Activated CD4-positive, alpha-beta T cell treated with anti-CD3 and anti-CD28 coated beads for 4 hours (primary cell): ENCODE measurements at places on chromosomes 6 and 20.

DNA sequence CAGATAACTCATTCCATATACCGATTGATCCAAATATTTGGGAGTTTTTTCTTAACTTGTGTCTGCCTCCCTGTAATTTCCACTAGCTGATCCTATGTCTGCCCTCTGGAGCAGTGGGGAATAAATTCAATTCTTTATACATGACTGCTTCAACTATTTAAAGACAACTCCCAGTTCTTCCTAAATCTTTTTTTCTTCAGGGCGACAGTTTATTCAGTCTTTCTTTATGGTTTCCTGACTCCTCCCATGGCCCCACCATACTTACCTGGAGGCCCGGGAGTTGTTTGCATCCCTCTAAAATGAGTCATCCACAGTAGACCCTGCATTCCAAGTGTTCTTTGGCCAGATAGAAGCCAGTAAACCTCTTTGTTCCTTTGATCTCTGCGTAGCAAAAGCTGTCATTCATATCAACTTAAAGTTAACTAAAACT, 73.6 kb downstream of the LCA5 start:
- no peak for DNase-seq

DNA sequence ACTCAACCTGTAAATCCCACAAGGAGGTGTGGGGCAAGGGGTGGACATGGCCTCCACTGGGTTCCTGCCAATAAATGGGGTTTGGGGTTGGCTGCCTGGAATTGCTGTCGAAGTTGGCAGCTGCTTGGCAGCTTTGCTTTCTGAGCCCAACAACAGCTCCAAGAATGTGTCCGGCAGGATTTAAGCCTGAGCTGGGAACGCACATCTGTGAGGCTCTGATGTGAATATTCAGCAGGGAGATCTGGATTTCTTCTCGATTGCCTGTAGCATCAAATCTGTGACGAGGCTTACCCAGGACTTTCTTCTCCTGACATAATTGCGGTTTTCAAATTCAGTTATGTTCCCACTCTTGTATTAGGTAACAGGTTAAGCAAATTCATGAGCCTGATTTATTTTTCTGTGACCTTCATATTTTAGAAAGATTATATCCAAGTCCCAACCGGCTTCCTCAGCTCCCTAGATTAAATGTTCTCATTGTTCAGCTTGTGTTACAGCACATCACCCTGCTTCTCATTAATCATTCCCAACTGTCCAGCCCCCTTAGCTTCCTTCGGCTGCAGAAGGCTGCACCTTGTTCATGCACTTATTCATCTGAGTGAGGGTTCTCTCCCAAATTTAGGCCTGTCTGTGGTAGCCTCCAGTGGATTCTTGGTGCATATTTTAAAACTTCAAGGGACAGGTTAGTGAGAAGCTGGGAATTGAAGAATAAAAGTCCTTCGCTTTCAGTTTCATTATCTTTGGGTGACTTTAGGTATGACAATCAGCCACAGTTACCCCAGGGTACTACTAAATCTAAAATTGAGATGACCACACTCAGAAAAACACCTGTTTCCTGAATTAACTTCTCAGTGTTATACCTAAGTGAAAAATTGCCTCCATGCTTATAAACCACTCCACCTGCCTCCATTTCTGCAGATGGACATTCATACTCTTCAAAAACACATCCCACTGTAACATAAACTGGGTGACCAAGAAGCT, 310.0 kb downstream of the ESR1 start:
- no peak for DNase-seq

DNA sequence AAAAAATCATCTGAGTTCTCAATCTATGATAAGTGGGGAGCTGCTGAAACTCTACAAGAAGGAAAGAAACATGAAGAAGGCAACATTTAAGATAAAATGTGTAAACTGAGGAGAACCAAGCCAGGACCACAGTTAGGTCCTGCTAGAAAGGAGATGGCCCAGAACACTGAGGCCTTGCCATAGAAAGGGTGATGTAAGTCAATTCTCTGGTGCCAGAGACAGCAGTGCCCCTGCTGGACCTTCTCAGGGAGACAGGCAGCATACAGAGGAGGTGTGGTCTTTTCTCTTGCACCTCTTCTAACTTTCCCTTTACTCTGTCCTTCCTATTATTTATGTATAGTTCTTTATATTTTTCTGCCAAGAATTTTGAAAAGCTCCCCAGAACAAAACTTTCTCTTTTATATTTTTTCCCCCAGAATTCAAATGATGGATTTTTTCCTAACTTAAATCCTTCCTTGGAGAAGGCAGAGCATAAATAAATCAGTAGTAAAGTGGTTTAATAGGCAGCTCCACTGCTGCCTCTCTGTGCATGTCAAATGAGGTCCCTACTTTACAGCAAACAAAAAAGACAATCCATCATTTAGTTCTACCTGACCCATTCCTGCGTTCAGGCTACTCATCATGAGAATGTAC, 9.0 kb downstream of the UQCC2 start:
- DNase-seq: no peak

- DNase-seq: no peak
These were observed 248.0 kb downstream of the PHF3 start for GRCh38 chr6:63883597-63883996.

DNA sequence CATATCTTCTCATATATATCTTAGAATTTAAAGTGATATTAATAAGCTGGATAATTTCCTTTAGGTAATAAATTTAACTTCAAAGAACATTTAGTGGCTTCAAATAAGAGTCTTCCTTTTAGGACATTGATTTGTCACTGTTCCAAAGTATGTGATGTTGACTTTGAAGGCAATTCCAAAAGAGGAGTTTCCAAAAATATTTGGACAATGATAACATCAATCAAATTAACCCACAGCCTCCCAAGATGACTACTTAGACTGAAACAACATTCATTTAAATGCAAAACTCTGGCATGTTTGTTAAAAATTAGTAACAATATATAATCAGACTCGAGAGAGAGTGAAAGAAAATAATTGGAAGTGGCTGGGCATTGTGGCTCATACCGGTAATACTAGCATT, 211.1 kb downstream of the OGFRL1 start:
- DNase-seq: no peak

DNA sequence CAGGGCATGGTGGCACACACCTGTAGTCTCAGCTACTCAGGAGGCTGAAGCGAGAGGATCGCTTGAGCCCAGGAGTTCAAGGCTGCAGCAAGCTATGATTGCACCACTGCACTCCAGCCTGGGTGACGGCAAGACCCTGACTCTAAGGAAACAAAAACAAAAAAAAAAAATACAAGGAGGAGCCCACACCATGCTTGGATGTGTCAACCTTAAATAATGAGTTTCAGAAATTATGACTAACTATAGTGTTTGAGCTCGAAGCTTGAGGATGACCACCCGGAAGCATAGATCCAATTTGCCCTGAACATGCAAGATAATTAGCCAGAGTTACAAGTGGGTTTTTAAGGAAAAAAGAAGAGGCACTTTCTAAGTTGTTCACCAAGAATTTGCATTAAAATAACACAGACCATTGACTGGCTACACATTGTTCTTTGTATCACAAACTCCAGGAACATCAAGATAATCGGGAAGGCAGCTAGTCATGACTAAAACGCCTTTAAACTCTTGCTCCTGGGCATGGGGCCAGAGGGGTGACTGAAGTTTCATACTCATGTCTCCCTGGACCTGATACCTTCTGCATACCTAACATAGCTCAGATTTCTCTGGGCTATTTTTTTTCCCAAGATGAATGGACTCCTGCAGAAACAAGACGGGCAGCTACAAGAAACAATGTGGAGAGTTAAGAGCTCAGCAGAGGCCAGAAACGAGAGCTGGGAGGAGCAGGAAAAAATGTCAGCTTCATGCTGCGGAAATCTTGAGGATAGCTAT, 289.6 kb downstream of the PREX1 start:
- DNase-seq: no peak

- DNase-seq: no peak
These were observed 6.5 kb upstream of the CAPN11 start for GRCh38 chr6:44152109-44152461.

- DNase-seq: peak; percentile 25
These were observed 993 bp upstream of the NCOA7 start for GRCh38 chr6:125789576-125790357.

GRCh38 chr6:44186635-44187025, 28.0 kb downstream of the CAPN11 start:
- DNase-seq: no peak

DNA sequence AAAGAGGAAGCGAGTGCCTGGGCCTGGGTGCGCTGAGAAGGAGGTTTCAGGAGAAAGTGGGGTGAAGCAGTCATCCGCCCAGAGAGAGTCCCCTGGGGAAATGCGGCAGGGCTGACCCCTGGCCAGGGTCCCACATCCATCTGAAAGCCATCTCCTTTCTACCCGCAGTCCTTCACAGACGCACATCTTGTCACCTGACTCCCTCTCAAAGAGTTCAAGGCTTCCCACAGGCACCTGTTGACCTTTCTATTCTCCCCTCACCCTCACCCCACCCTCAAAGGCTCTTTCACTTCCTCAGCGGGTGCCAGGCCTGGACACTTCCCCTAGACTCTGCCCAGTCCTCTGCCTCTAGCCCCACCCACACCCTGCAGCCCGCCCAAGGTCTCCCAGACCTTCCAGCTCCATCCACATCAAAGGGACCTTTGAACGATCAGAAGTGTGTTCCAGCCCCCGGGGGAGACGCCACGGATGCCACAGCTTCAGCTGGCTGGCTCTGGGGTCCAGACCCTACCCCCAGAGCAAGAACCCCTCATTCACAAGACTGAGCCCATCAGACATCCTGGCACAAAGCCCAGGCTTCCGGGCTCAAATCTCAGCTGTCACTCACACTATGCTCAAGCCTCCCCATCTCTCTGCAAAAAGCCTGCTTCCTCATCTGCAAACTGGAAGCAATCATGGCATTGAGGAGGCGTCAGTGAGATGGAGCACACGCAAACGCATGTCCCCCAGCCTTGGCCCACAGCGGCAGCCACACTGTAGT, 2.1 kb downstream of the CTSZ start:
- DNase-seq: peak; percentile 23

GRCh38 chr20:61482056-61482887, 230.2 kb downstream of the CDH4 start:
- DNase-seq: no peak

- DNase-seq: no peak
These were observed 5.5 kb upstream of the PRELID3B start for GRCh38 chr20:59047938-59048680.

DNA sequence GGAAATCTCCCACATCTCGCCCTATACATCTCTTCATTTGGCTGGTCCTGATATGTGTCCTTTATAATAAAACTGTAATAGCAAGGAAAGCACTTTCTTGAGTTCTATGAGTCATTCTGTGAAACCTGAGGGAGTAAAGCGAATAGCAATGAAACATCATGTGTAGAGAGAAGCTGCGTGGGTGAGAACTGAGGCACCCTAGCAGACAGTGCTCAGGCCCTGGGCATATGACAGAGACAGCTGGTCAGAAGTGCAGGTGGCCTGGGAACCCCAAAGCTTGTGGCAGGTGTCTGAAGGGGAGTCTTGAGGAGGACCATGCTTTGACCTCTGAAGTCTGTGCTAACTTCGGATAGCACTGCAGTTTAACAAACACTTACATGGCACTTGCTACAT, 1.3 kb upstream of the BLOC1S5 start:
- peak; percentile 7 for DNase-seq

DNA sequence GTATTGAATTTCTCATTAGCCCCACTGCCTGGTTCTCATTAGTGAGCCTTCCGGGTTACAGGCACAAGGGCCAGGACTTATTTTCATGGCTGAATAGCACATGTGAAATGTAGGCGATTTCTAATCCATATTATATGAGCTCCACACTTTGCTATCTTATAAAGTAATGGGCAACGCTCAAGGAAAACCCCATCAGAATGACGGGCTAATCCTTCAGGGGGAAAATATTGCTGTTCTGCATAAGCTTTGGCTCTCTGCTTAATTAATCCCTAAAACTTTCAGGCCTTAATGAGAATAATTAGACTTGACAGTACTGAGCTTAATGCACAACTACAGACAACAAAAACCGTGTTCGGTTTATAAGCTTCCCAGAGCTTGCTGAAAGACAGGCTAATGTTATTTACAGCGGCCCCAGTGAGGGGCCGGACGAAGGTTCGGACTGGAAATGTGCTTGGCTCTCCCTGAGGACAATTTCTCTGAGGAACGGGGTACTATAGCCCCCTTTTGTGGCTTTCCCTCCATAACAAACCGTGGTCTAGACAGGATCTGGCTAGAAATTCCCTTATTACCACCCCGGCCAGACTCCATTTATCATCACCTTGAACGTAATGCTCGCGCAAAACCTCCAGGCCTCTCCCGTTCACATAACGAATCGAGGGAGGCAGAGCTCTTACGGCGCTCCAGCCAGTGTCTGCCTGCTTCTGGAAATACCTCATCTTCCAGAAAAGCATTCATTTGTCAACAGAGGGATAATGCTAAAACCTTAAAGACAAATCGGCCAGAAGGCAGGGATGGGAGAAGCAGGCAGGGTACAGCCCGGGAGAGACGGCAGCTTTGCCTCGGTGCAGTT, 164.5 kb downstream of the CD83 start:
- no peak for DNase-seq

GRCh38 chr20:45890077-45890984, 677 bp downstream of the NEURL2 start:
- DNase-seq: peak; percentile 53

GRCh38 chr6:132907231-132907630, 92.9 kb downstream of the RPS12 start:
- DNase-seq: no peak

- no peak for DNase-seq
These were observed 9.0 kb upstream of the KCNQ2 start for GRCh38 chr20:63481503-63481902.

GRCh38 chr6:129215916-129216520, 333.1 kb downstream of the LAMA2 start:
- no peak for DNase-seq

- no peak for DNase-seq
These were observed 535.1 kb downstream of the BCKDHB start for GRCh38 chr6:80641591-80641990.

GRCh38 chr6:18562726-18563125, 175.6 kb downstream of the RNF144B start:
- no peak for DNase-seq

DNA sequence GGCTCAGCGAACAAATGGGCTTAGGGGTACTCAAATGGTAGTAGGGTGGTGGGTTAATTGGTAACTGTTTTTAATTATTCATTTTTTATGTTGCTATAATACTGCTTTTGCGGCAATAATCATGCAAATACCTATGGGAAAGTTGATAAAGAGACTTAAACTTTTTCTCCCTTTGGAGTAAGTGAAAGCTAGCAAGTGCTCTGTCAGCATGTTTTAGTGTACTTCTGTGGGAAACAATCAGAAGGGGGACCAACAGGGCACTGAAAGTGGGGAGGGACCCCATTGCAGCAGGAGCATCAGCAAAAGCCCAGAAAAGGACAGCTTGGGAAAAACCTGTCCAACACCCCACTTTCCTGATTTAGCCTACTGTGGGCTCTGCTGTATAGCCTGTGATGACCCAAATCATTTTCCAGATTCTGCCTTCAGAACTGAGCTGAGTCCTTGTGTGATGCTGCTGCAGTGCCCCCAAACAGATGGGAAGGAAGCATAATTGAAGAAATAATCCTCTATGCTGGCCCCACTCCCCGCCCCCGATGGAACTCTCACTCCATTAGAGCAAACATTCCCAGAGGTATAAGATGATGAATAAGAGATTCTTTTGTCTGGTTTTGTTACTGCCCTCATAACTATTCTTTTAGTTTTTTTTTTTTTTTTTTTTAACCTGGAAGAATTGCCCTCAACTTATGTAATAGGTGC, 322.8 kb downstream of the CD83 start:
- DNase-seq: no peak

- DNase-seq: no peak
These were observed 163.7 kb upstream of the AKAP12 start for GRCh38 chr6:151075930-151076555.

GRCh38 chr20:53989401-53989800, 81.0 kb downstream of the BCAS1 start:
- DNase-seq: no peak

GRCh38 chr6:20856681-20857288, 322.5 kb downstream of the CDKAL1 start:
- no peak for DNase-seq
